ENCODE measurements at places on chromosomes 13 and 19. TPM values are rescaled to one million over a fixed set of nuclear protein-coding genes. Genes with fewer than 3 reads are reported as not detected.

DNA sequence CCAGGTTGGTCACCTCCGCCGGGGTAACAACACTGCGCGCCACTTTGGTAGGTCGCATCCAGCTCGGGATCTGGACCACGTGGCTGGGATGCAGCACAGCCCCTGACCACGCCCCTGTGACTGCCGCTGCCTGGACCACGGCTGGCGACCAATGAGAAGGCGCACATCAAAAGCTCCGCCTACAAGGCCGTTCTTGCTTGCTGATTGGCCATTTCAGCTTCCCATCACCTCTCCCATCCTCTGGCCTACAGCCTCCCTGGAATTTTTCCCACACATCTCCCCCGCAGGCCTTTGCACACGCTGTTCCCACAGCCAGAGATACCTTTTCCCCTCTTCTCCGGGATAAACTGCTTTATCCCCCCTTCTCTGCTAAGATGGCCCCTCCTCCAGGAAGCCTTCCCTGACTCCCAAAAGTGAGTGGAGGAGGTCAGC is 12.5 kb upstream of the MAP1S start:
- no peaks in the 10 kb centered on the region for H3K4me1 ChIP-seq
- no peak overlapping the region for H3K4me3 ChIP-seq
- no peak overlapping the region for H3K27ac ChIP-seq
- H3K36me3 ChIP-seq = no peaks in the 10 kb centered on the region

- peaks cover 8% of the 10 kb centered on the region for H3K4me1 ChIP-seq
- H3K36me3 ChIP-seq = no peaks in the 10 kb centered on the region
- no peak overlapping the region for H3K4me3 ChIP-seq
- no peak overlapping the region for H3K27ac ChIP-seq
- DNase-seq = peak; percentile 57
- H3K27me3 ChIP-seq = no peaks in the 10 kb centered on the region
Observed at GRCh38 chr19:39110263-39110967, 15.2 kb upstream of the PAK4 start.

DNA sequence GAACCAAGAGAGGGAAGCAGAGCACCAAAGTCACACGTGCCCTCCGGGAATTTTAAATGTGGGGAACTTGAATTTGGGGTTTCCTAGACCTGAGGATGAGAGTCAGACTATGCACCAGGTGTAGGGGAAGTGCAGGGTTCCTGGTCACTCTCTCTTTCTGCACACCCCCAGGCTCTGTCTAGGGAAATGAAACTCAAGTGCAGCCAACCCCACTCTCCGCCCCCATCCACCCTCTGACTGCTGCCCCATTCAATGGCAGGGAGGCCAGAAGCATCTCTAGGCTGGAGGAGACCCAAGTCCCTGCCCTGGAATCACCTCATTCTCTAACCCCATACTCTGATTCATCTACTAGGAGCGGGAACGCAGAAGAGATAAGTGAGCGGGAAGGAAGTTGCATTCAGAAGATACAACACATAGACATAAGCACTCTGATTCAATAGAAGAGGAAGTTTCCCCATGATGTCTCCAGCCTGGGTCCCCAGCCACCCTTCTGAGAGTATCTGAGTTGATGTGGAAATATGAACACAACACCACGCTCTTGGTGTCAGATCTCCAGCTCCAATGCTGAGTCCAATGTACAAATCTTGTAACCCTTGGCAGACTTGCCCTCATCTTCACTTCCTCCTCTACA is 4.7 kb upstream of the SIGLEC14 start:
- no peaks in the 10 kb centered on the region for H3K27me3 ChIP-seq
- no peak overlapping the region for H3K27ac ChIP-seq
- no peak for DNase-seq
- H3K4me3 ChIP-seq = no peak overlapping the region
- no peaks in the 10 kb centered on the region for H3K4me1 ChIP-seq

GRCh38 chr13:112066624-112067004 is 335 bp upstream of the SOX1 start:
- DNase-seq = peak; percentile 67
- H3K27me3 ChIP-seq = peaks cover 63% of the 10 kb centered on the region
- no peak overlapping the region for H3K27ac ChIP-seq
- H3K4me1 ChIP-seq = peaks cover 2% of the 10 kb centered on the region
- H3K4me3 ChIP-seq = peak overlapping the region; percentile 35

DNA sequence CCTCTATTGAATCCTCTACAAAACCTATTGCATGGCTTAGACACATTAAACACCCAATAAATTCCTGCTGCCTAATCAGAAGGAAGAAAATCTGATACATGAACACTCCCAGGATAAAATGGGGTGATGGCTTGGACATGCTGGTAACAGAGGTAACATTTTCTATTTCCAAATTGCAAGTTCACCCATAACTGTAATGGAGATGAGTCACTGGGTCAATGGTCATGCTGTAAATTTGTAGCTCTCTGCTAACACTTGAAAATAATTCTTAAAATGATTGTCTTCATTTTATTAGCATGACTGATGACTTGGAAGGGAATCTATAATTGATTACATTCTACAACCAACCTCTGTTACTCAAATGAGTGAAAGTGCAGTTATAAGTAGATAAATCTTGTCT is 434.1 kb downstream of the FGF14 start:
- no peaks in the 10 kb centered on the region for H3K27me3 ChIP-seq
- H3K27ac ChIP-seq = no peak overlapping the region
- H3K36me3 ChIP-seq = no peaks in the 10 kb centered on the region
- no peak overlapping the region for H3K4me3 ChIP-seq

GRCh38 chr13:50940509-50940908 is 30.9 kb downstream of the RNASEH2B start:
- no peak overlapping the region for H3K27ac ChIP-seq
- no peak for DNase-seq
- H3K4me1 ChIP-seq = no peaks in the 10 kb centered on the region
- peaks cover 8% of the 10 kb centered on the region for H3K36me3 ChIP-seq

GRCh38 chr13:36084131-36084530 is 47.1 kb downstream of the DCLK1 start:
- H3K36me3 ChIP-seq = no peaks in the 10 kb centered on the region
- H3K4me3 ChIP-seq = no peak overlapping the region
- no peak overlapping the region for H3K27ac ChIP-seq
- no peak for DNase-seq
- H3K4me1 ChIP-seq = no peaks in the 10 kb centered on the region

The BICRA gene
- total RNA-seq = 39.3 TPM

The ACTL9 gene
- not detected for total RNA-seq

The CGB5 gene
- not detected for total RNA-seq

The PCDH17 gene
- not detected for total RNA-seq

The ZNF766 gene
- 43.5 TPM for total RNA-seq

The CGB3 gene
- total RNA-seq = not detected

The SIGLEC8 gene
- total RNA-seq = not detected

The TNFSF9 gene
- total RNA-seq = 2.7 TPM

The GIPR gene
- 6.9 TPM for total RNA-seq

The PRR22 gene
- total RNA-seq = 5.7 TPM

The OR4F17 gene
- total RNA-seq = not detected
